Amniotic epithelial cell (primary cell): ENCODE measurements at places on chromosomes 12 and 14.
A peak's percentile ranks its signal among the peaks of the same experiment; 100 is the strongest.

GRCh38 chr14:74902941-74903705, 19.9 kb downstream of the RPS6KL1 start:
- no peak for DNase-seq

DNA sequence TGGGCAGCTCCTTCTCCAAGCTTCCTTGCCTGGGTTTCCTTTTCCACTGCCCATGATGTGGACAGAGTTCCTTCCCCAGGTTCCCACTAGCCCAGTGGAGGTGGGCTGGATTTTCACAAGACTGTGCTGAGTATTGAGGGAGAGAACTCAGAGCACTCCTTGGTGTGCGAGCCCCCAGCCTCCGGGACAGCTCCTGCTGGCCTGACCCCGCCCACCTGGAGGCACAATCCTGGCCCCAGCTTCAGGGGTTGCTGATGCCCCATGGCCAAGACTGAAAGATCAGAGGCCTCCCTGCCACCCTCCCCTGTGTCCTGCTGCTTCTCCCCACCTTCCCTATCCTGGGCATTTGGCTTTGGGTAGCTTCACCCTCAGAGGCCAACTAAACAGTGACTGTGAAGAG, 7.7 kb downstream of the KCNH3 start:
- DNase-seq, result no peak

DNA sequence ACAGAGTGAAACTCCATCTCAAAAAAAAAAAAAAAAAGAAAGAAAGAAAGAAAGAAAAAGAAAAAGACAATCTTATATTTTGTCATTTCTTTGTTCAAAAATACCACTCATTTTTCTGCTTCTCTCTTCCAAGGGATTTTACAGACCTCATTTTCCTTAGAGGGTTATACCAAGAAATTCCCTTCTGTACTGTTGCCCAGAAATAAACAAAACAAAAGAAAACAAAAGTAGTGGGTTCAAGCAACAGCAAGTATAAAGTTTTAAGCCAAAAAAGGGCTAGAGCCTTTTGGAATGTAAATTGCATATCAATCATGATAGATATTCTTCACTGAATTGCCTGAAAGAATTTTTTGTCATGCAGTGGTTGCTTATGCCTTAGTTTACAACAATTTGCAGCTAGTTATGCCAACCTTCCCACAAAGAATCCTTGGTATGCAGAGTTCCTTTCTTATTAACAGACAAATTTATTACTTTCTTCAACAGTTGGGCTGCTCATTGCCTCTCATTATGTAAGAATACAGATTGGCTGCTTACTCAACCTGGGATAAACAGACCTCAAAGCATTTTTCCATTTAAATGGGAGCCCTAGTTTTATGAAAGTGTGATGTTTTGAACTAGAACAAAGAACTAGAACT, 129.1 kb upstream of the PPFIA2 start:
- DNase-seq, result no peak

GRCh38 chr14:32728976-32729375, 209.7 kb upstream of the NPAS3 start:
- no peak for DNase-seq

- peak; percentile 37 for DNase-seq
Observed at GRCh38 chr12:109329686-109330085, 18.0 kb upstream of the MYO1H start.

GRCh38 chr14:103097994-103098957, 3.8 kb downstream of the EXOC3L4 start:
- DNase-seq, result no peak

- no peak for DNase-seq
Observed at GRCh38 chr12:58583940-58584339, 336.4 kb downstream of the LRIG3 start.

DNA sequence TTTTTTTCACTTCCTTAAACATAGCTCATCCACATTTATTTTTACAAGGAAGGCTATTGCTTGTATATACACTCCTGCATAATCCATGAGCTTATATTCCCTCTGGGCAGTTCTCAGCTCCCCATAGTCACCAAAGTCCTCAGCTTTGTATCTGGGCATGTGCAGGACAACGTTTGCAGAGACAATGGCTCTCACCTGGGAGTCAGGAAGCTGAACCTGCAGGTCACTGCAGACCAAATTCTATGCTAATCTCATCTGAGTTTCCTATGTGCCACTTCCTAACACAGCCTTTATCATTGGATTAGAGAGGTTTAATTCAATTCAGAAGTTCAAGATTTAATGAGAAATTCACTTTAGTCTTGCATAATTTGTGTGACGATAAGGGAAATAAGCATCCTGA, 131.5 kb downstream of the KCNK10 start:
- no peak for DNase-seq

- peak; percentile 76 for DNase-seq
Observed at GRCh38 chr14:96100161-96101064, 61.3 kb downstream of the C14orf132 start.

GRCh38 chr12:59904874-59905521, 309.2 kb downstream of the SLC16A7 start:
- DNase-seq, result no peak

DNA sequence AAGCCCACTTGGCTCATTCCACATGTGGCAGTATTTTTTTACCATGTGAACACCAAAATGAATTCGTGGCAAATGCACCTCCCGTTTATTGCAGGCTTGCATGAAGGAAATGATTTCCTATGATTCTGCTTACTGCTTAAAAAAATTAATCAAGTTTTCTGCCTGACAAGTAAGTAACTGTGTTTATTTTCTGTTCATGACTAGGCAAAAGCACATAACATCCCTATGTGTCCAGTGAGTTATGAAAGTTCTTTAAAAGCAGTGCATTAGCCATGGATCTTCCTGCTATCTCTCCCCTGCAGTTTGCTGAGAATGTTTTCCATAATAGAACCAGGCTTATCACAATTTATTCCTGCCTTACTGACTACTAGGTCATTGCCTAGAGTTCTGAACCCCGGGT, 20.4 kb downstream of the GPR65 start:
- DNase-seq, result no peak

GRCh38 chr12:68521321-68521839, 89.3 kb upstream of the RAP1B start:
- peak; percentile 82 for DNase-seq

GRCh38 chr12:65817866-65818265, 6.4 kb upstream of the HMGA2 start:
- no peak for DNase-seq

DNA sequence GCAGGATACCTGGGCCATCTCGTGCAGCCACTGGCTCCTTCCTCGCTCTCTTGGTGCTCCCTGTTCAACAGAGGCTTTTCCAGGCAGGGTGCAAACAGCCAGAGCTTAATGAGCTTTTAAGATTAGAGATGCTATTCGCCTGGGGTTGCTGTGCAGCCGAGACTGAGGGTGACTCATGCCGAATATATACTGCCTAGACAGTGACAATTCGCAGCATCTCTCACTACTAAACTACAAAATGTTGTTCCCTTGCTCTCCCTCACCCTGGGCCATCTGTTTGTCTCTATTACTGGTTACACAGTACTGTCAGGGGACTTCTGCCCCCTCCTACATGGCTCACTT, 26.0 kb upstream of the TESC start:
- peak; percentile 42 for DNase-seq

DNA sequence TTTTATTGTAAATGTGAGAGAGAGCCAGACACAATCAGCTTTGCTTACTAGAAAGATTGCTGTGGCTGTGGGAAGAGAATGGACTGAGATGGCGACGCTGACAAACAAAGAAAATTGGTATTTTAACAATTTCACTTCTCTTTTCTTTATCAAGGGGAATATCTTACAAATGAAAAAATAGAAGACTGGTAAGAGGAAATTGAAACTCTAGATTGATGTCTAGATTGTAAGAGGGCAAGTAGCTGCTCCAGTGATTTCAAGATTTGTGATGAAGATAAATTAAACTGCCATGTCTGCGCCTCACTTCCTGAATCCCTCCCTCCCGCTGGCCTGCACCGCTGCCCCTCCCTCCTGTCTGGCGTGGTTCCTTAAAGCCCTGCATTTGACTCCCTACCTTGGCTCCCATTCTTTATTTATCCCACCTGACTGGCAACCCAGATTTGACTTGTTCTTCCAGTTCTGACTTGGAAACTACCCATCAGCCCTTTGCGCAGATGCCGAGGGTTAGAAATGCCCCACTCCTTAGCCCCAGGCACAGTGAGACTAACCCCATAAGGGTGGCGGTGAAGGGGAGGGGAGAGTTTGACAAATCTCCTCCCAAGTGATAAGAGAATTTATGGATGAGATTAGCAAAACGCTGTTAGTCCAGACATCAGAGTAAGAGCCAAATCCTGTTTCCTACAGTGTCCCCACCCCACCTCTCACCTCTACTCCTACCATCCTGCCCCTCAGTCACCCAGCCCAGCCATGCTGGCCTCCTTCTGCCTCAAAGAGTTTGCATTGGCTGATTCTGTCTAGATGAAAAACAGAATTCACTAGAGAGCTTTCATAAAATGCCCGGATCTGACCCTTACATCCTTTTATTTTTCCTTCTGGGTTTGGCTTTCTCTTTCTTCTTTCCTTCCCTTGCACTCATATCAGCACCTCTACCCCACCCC, 125.3 kb upstream of the ATF7IP start:
- DNase-seq, result no peak

DNA sequence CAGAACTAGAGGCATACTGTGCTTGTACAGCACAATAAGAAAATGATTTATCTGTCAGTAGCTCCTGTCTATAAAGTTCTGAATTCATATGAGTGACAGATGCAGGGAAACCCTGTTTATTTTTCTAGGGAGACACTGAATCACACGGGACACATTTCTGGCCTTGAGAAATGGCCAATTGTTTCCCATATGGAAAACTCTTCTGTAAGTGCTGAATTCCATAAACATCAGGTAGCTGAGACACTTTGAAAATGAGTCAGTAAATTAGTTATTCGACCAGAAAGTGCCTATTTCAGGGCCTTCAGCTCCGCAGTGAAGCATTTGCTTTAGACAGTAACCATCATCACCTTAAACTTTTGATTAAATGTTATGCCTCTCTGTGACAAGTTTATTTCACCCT, 184.4 kb downstream of the TMEM132D start:
- DNase-seq, result no peak

- DNase-seq, result peak; percentile 74
Observed at GRCh38 chr12:879641-880040, 69.9 kb downstream of the RAD52 start.

- no peak for DNase-seq
Observed at GRCh38 chr12:71504476-71504875, 64.9 kb downstream of the LGR5 start.

- peak; percentile 70 for DNase-seq
Observed at GRCh38 chr12:54019924-54020590, 8.2 kb upstream of the HOXC6 start.

GRCh38 chr14:105485739-105486162, 935 bp upstream of the CRIP1 start:
- peak; percentile 17 for DNase-seq

DNA sequence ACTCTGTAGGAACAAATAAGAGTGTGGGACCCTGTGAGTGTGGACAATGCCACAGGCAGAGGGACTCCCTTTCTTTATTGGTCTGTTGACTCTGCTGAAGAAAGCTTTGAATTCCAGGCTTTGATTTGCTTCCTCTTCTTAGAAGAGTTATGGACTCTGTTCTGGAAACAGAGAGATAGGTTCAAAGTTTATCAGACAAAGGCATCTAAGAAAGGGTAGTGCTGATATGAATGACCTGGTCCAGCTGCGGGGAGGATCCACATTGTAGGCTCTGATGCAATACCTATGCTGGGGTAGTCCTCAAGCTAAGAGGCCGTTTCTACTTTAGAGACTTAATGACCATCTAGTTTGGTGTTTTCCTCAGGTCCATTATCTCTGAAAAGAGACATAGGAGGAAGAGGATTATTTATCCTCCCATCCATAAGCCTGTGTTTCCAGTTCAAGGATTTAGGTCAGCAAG, 10.7 kb upstream of the IKZF4 start:
- DNase-seq, result peak; percentile 62
